ENCODE measurements at places on chromosomes 7 and 10.

DNA sequence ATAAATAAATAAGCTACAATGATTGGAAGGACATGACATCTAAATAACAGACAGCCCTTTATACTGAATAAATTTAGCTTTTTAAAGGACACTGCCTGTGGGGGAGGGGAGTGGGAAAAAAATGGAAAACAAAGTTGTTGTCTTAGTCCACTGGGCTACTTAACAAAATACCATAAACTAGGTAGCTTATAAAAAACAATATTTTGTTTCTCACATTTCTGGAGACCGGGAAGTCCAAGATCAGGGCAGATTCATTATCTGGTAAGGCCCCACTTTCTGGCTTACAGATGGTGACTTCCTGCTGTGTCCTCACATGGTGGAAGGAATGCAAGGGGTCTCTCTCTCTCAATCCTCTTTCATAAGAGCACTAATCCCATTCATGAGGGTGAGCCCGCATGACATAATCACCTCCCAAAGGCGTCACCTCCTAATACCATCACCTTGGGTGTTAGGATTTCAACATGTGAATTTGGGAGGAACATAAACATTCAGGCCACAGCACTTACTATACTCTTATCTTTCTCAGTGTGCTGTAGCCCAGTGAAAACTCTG is 43.0 kb downstream of the DNAJC12 start:
- DNase-seq, result no peak

DNA sequence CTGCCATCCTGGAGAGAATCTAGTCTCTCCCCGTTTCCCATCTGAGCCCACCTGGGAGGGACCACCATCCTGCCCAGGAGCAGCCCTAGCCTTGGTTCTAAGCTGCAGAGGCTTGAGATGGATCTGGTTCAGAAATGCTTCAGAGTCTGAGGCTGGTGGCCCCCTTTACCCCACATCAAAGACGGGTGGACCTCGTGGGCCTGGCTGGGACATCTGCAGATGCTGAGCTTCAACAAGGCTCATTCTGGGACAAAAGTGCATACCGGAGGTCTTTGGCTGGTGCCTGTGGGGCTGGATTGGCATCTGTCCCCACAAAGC is 4.9 kb upstream of the IRF5 start:
- DNase-seq, result no peak

DNA sequence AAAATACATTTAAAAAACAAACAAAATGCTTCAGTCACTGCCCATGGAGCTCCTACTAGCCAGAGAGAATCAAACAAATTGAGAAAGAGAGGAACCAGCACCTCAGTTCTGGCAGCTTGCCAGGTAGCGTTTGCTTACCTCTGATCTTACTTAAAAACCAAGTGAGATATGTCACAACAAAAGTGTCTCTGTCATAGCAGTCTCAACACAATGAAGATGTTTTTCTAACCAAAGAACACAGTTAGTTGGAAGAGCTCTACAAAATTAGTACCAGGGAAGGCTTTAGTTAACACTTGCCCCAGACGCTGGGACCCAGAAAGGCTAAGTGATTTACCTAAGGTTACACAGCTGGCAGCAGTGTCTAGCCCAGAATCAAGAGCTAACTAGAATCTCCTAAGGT is 3.4 kb downstream of the DOCK4 start:
- DNase-seq, result peak; percentile 38

DNA sequence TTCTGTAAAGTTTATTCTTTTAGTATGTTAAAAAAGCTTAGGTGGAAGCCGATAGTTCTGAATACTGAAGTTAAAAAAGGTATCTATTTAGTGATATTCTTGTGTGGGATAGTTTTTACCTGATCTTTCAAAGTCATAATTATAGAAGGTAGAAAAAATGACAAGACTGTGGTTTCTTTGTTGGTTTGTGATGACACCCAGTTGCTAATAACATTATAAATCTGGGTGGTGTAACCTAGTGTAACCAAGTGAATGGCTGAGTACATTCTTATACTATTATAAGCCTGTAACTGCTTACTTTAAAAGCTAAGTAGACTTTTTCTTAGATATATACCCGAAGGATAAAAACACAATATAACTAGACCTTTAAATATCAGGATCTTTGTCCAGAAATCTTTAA is 2.3 kb downstream of the CDK13 start:
- DNase-seq, result no peak

DNA sequence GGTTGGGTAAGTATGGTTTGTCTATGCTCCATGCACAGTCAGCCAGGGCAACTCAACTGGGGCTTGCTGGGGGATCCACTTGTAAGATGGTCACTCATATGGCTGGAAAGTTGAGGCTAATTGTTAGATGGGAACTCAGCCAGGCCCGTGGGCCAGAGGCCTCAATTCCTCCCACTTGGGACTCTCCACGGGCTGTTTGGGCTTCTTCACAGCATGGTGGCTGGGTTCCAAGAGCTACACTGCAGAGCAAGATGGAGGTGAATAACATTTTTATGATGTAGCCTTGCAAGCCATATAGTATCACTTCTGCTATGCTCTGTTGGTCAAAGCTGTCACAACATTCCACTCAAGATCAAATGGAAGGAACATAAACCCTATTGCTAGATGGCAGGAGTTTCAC is 39.2 kb downstream of the ELMO1 start:
- no peak for DNase-seq

DNA sequence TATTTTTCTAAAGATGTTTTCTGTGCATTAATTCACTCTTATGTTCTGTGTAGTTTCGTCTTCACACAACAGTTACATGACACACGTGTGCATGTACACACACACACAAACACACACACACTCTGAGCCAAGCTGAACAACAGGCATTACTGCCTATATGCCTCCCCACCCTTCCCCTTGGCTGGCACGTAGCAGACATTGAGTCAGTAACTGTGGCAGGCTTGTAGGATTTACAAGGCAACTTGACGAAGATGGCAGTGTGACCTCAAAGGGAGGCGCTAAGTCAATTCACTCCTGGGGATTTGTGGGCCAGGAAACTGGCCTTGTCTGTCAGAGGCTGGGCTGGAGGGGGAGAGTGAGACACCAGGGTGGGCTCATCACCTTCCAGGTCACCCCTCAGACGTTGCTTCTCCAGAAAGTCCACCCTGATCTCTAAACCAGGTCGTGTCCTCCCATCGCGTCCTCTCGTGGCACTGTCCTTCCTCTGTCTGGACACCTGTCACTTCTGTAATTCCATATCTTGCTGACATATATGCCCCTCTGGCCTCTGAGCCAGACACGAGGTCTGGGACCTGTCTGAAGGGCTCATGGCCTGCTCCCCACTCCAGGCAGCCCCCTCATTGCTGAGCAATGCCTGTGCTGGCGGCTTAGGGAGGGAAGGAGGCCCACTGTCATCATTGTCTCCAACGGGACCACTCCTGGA is 41.1 kb upstream of the INPP5A start:
- no peak for DNase-seq

GRCh38 chr10:119457966-119458766 is 84.4 kb downstream of the RGS10 start:
- no peak for DNase-seq

GRCh38 chr7:20144801-20145200 is 72.4 kb downstream of the MACC1 start:
- DNase-seq, result no peak

DNA sequence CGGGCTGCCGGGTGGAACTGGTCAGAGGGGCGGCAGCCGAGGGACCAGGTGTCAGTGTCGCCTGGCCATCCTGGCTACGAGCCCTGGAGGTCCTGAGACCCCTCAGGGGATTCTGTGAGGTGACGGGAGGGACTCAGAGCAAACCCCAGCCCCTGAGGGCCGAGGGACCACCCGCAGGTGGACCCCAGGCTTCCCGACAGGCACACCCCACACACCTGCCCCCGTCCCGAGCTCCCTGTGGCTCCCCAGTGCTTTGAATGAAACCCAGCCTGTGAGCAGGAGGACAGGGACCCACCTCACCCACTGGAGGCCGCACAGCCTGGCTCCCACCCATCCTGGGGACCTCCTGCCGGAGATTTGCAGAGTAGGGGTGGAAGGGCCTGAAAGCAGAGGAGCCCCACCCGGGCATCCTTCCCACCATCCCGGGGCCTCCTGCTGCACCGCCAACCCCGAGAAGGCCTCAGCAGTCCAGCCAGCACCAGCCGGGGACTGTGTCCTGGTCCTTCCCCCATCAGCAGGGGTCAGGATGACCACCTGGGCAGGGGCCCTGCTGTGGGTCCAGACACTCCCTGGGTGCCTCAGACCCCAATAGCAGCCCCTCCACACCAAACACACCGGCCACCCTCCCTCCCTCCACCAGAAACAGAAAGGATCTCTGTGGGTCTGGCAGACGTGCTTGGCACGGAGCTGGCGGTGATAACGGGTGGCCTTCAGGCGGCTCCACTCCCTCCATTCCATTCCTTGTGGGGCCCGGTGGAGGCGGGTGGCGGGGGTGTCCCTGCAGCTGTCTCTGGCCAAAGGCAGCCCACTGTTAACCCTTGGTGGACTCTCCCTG is 13.9 kb downstream of the VENTX start:
- DNase-seq, result no peak

- DNase-seq, result no peak
Observed at GRCh38 chr7:55024776-55025175, 6.0 kb downstream of the EGFR start.

- DNase-seq, result no peak
Observed at GRCh38 chr7:97421307-97421930, 303.9 kb downstream of the SDHAF3 start.

DNA sequence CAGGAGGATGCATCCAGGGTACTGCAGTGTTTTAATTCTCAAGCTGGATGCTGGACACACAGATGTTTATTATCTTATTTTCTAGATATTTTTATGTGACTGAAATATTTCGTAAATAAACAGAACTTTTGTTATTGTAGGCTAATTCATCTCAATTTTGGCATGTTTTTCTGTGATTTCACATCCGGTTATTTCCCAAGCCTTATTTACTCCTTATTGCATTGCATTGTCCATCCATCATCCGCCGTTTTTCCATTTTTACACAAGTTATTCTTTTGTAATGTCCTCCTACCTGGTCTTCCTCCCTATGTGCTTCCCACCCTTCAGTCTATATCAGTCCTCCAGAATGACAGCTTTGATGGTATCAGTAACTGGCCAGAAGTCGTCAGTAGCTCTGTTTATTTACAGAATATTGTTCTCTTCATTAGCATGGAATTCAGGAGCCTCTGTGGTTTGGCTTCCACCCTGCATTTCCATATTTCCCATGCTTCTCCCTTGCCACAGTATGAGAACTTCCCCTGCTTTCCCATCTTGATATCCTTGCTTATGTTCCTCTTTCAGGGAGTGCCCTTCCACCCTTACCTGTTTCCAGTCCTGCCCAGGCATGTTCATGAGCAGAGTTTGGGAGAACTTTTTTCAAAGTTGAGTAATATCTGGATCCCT is 16.1 kb downstream of the GNAI1 start:
- DNase-seq, result no peak

GRCh38 chr7:2472739-2473138 is 3.5 kb downstream of the GRIFIN start:
- DNase-seq, result no peak

DNA sequence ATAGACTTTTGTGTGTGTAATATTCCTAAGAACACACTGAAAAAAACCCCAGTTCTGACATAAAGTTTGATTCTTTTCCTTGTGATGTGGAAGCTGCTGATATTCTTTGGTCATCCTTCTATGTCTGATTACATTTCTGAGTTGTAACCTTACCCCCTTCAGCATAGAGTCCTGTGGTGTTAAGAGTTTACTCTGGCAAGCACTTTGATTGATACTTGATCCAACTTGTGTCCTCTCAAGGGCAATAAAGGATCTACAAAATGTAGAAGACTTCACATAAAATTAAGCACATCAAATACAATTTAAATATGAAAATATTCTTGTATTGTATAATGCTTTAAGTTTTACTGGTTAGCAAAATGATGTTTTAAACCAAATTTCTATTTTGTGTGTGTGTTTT is 221.7 kb upstream of the DKK1 start:
- DNase-seq, result no peak

- no peak for DNase-seq
Observed at GRCh38 chr10:1309617-1310270, 253.6 kb downstream of the WDR37 start.

GRCh38 chr10:116270771-116271592 is 2.0 kb downstream of the GFRA1 start:
- no peak for DNase-seq

GRCh38 chr10:72248468-72249151 is 25.1 kb upstream of the DDIT4 start:
- peak; percentile 55 for DNase-seq

DNA sequence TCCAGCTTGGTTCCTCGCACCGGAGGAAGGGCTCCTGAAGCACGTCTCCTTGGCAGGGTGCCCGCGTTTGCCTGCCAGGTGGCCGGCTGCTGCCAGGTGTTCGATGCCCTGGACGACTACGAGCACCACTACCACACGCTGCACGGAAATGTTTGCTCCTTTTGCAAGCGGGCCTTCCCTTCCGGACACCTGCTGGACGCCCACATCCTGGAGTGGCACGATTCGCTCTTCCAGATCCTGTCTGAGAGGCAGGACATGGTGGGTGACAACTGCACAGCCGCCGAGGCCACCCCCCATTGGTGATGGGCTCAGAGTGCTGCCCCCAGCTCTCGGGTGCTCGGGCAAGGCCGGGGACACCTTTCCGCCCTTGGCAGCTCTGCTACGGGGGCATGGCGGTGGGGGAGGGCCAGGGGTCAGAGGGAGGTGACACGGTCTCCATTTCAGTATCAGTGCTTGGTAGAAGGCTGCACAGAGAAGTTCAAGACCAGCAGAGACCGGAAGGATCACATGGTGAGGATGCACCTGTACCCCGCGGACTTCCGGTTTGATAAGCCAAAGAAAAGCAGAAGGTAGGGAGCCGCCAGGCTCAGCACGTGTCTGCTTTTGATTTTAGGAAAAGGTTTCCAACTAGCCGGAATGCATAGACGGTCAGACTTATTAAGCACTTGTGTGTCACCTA is 1.1 kb downstream of the ZNF511 start:
- no peak for DNase-seq

GRCh38 chr7:101954499-101954898 is 137.1 kb downstream of the CUX1 start:
- DNase-seq, result no peak

- no peak for DNase-seq
Observed at GRCh38 chr10:61835069-61835945, 66.2 kb upstream of the ARID5B start.

- no peak for DNase-seq
Observed at GRCh38 chr10:27225642-27226257, 14.8 kb downstream of the ACBD5 start.

DNA sequence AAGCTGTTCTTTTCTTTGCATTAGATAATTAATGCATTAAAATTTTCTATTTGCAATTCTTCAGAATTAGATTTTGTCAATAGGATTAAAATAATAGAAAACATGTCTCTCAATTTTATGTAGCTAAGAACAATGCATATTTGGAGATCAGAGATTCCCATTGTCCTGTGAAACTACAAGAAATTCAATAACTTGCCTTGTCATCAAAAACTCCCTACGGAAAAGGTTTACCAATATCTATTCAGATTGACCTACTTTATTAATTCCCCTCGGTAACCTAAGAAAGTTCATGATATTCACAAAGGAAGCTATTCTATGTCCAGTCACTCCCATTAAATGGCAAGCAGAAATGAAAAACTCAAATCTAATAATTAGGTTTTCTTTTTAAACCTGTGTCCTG is 172.6 kb downstream of the SEMA3A start:
- DNase-seq, result no peak

- DNase-seq, result peak; percentile 79
Observed at GRCh38 chr7:26200038-26200443, 505 bp downstream of the HNRNPA2B1 start.
